ENCODE measurements at places on chromosomes 2 and 18.
A peak's percentile ranks its signal among the peaks of the same experiment; 100 is the strongest.

- peaks cover 45% of the 10 kb centered on the region for H3K4me1 ChIP-seq
- no peak for DNase-seq
- peak overlapping the region; percentile 51 for H3K27ac ChIP-seq
Observed at GRCh38 chr18:45962866-45963265, 4.3 kb downstream of the EPG5 start.

GRCh38 chr2:190607657-190608357 lies 41.1 kb upstream of the NAB1 start:
- DNase-seq, result peak; percentile 48
- no peaks in the 10 kb centered on the region for H3K36me3 ChIP-seq
- H3K4me3 ChIP-seq, result peak overlapping the region; percentile 52
- no peaks in the 10 kb centered on the region for H3K27me3 ChIP-seq
- H3K27ac ChIP-seq, result peak overlapping the region; percentile 77

DNA sequence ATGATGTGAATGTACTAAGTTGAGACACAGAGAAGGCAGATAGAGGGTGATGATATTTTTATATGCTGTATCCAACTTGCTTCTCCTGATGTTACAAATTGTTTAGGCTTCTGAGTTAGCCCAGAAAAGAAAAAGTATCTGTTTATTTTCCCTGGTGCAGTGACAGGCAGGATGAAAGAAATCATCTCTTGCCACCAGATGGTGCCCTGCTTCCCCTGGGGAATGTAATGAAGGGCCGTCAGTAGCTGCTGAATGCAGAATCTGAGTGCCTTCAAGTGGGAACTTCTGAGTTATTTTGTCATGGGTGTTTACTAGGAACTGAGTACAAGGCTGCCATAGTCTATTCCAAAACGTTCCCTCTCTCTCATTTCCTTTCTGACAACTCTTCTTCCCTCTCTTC lies 525.6 kb downstream of the MBD2 start:
- no peak overlapping the region for H3K4me3 ChIP-seq
- no peak overlapping the region for H3K27ac ChIP-seq
- peak; percentile 30 for DNase-seq
- H3K4me1 ChIP-seq, result no peaks in the 10 kb centered on the region

DNA sequence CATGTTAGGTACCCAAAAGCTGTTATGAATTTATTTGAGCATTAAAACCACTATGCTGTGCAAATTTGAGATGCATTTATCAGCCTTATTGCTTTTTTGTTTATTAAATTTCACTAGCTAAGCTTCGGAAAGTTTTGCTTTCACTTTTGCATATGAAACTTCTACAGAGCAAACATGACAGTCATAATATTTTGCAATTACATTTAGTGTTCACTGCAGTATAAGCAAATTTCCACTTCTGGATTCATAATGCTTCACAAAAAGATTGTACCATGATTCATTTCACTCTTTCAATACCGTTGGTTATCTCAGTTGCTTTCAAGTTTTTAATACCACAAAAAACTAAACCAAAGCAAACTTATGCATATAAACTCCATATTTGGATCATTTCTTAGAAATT lies 228.7 kb upstream of the SLC8A1 start:
- no peak for DNase-seq
- H3K36me3 ChIP-seq, result no peaks in the 10 kb centered on the region
- no peaks in the 10 kb centered on the region for H3K4me1 ChIP-seq
- H3K27ac ChIP-seq, result no peak overlapping the region

- H3K36me3 ChIP-seq, result peaks cover 50% of the 10 kb centered on the region
- no peak overlapping the region for H3K27ac ChIP-seq
- no peak for DNase-seq
Observed at GRCh38 chr18:36149514-36150289, 20.0 kb downstream of the ELP2 start.

- no peak overlapping the region for H3K4me3 ChIP-seq
- no peak for DNase-seq
- peaks cover 10% of the 10 kb centered on the region for H3K4me1 ChIP-seq
- peaks cover 17% of the 10 kb centered on the region for H3K27me3 ChIP-seq
- H3K36me3 ChIP-seq, result peaks cover 5% of the 10 kb centered on the region
Observed at GRCh38 chr2:64982311-64982857, 6.8 kb upstream of the SLC1A4 start.

DNA sequence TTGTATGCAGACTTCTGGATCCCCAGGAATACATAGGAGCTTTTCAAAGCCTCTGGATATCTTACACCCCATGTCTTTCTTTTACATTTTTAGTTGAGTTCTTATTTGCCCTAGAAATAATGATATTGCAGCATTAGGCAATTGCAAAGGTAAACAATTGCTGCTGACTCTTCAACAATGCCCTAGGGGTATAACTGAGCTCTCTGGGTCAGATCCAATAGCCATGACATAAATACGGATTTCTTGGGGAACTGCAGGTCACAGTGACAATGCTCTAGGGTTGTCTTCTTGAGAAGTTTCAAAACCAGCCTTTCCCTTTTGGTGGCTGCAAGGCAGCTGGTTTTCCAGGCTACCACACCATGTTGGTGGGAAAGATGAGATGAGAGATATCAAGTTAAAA lies 16.5 kb upstream of the OR6B3 start:
- H3K27me3 ChIP-seq, result peaks cover 84% of the 10 kb centered on the region
- no peak for DNase-seq
- H3K36me3 ChIP-seq, result no peaks in the 10 kb centered on the region
- H3K4me1 ChIP-seq, result no peaks in the 10 kb centered on the region
- H3K4me3 ChIP-seq, result no peak overlapping the region
- no peak overlapping the region for H3K27ac ChIP-seq
